ENCODE measurements at places on chromosomes 1 and 21.
A peak's percentile ranks its signal among the peaks of the same experiment; 100 is the strongest.

DNA sequence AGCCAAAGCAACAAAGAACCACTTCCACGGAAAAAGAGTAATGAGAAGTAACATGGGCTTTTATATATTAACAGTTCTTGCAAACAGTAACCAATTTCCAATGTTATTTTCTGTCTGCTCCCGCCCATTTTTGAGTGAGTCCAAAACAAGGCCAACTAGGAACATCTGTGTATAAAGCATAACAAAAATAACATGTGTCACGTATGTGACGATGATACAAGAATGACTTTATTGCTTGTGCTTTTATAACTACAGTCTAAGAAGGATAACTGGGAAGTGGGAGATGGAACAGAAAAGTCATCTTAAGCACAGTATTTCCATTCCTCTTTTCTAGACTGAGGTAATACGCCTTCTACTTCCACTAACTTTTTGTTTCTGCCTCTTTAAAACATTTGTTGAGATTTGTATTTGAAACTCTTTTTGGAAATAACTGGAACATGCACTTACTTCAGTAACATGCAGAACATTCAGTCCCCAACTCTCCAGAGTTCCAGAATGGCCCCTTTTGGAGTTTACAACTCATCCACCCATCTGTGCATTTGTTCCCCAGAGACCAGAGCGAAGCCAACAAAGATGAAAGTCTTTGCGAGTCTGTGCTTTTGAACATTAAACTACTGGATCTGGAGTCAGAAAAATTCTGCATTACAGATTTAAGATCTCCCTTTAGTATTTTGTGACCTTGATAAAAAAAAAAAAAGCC, 143.0 kb upstream of the ZRANB2 start:
- DNase-seq: no peak

DNA sequence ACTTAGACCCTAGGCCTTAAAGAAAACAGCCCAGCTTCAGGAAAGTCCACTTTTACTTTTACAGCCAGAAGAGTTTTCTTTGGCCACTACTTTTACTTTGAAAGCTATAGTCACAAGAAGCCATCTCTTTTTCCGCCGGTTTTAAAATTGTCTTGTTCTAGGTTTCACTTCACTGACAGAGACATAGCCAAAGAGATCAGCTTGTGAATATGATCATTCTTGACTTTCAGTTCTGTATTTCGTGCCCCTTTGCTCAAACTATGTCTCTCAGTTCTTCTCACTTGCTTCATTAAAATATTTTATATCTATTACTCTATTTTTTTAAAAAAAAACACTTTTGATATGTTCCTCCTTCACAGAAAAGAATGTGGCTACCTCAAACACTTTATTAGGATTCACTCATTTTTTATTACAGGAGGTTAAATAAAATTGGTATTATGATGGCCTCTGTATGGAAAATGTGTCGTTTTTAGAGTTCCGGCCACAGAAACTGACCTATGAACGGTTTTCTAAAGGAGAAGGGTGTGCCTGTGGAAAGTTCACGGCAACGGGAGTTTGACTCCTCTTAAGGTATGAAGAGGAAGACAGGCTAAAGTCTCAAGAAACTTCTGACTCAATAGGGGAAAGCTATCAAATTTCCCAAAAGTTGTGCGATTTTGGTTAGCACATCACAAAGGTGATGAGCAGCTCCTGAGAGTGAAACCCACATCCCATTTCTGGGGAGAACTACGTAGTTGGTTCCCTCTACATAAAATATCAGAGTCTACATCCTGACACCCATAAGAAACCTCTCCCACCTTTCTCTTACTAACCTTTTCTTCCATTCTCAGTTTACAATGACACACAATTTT, 1.2 kb downstream of the MCOLN2 start:
- peak; percentile 4 for DNase-seq

- no peak for DNase-seq
Observed at GRCh38 chr1:175191659-175192058, 917 bp downstream of the KIAA0040 start.

DNA sequence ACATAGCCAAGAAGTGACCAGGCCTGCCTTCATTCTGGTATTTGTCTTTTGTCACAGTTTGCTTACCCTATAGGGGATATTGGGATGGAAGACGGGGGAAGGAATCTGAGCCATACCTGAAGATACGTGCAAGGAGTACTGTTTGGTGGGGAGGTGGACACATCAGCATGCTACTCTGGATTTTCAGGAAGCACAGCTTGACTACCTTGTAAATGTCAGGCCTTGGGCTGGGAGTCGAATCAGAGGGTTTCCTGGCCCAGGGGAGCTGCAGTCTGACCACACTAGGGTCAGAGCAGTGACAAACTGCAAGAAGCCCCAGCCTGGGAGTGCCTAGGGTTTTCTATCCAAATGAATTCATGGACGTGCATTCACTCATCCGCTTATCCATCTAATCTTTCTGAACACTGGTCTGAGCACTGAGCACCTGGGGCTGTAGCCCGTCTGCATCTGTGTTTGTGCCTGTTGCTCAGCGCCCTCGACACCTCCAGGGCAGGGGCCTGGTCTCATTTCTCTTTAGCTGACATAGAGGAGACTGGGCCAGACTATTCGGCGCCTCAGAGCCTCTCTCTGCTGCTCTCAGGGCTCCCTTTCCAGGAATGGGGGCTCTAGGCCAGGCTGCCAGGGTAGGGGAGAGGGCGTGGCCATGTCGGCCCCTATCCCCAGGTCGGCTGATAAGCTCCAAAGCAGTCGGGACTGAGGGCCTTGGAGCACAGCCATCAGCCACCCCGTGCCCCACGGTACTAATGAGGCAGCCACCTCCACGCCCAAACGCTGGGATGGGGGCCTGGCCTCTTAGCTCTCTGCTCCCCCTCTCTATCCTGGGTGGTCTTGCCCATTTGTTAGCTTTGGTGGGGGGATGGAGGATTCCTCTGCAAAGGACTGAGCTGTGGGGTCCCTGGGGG, 47.0 kb upstream of the SLC2A1 start:
- peak; percentile 12 for DNase-seq

GRCh38 chr1:162349635-162350330, 26.9 kb downstream of the SPATA46 start:
- DNase-seq: no peak

DNA sequence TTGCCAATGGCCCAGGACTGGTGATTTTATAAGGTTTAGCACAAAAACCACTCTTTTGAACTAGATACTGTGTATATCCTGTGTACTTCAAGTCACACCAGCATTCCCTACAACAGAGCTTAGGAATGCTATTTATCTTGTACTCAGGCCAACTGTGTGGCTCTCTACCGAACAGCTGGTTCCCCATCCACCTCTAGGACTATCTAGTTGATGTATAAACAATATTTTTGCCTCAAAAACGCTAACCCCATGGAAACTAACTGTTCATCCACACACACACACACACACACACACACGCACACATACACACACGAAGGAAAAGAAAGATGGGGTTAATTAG, 28.7 kb upstream of the SLC45A3 start:
- DNase-seq: peak; percentile 51

- DNase-seq: peak; percentile 67
Observed at GRCh38 chr1:213122514-213122929, 71.5 kb downstream of the RPS6KC1 start.

GRCh38 chr1:175220853-175221556, 28.4 kb upstream of the KIAA0040 start:
- no peak for DNase-seq

GRCh38 chr1:196558411-196558810, 49.8 kb downstream of the KCNT2 start:
- DNase-seq: no peak

GRCh38 chr1:117046781-117047180, 13.3 kb upstream of the TTF2 start:
- no peak for DNase-seq

- DNase-seq: no peak
Observed at GRCh38 chr1:154454386-154455120, 47.5 kb upstream of the TDRD10 start.

- DNase-seq: no peak
Observed at GRCh38 chr1:102241431-102242338, 245.0 kb upstream of the OLFM3 start.

DNA sequence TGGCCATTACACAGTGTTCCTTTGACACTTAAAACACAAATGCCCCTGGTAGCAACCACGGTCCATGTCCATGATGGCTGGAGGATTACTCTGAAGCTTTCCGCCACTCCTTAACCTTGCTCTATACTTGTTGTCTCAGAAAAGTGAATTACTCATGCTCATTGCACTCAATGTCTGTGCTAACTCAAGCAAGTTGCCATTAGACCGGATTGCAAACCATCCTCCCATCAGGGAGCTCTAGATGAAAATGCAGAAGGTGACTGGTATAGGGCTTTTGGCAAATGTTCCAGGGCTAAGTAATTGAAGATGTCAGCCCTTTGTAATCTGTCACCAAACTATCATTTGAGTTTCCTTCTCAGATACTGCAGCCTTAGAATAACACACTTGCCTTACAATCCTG, 1288.3 kb upstream of the B3GALT2 start:
- no peak for DNase-seq

DNA sequence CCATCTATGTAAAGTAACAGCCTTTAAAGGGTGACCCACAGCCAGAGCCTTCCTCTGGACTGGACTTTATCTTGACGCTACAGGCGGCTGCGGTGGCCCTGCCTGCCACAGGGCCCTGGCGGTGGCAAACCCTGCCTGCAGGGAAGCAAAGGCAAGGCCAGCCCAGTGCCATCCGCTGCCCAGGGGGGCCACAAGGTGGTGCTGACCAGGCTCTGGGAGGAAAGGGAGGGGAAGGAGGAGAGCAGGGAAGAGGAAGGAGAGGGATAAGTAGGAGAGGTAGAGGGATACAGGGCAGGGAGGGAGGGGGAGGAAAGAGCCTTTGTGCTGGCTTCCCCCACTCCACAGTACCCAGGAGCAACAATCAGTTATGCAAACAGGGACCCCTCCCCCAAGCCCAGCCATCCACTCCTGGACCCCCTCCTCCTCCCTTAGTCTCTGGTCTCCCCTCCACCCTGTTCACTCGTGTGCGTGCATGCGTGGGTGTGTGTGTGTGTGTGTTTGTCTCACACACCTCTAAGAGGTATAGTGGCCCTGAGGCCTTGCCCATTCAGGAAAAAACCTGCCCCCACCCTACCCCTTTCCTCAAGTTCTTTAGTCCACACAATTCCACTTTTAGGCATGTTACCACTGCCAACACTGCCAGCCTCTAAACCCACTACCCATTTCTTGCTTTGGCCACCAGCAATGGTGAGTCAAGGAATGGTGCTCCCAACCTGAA, 30.3 kb downstream of the SSBP3 start:
- DNase-seq: no peak

- DNase-seq: no peak
Observed at GRCh38 chr1:230909974-230910754, 41.8 kb upstream of the C1orf198 start.

DNA sequence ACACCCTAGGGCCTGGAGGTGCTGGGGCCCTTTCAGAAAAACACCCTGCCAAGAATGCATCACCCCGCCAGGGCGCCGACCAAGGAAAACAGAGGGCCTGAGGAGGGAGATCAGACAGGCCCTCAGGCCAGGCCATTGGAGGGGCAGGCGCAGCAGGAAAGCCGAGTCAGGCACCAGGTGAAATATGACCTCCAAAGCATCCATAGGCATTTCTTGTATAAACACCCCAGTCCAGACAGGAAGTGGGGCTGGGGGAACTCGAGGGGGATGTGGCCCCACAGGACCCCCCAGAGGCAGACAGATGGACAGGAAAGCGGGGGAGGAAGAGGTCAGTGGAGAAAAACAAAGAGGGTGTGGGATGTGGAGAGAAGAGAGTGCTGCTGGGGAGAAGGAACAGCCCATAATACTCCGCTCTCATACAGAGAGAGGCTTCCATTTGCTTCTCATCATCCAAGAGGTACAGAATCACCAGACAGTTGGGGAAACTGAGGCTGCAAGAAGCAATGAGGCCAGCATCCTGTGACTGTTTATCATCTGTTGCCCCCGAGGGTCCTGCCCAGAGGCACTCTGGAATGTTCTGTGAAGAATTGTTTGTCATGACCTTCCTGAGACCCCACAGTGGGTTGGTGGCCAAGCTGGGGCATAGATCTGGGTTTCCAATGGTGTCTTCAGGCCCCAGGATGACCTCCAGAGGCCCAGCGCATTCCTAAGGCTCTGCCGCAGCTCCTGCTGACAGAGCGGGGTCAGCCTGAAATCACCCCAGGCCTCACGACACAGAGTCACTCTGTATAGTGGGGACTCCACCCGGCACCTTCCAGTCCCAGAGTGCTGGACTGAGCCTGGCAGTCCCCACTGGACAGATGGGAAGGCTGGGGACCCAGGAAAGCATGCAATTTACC, 18.0 kb downstream of the TRIM62 start:
- peak; percentile 53 for DNase-seq

GRCh38 chr1:3681898-3682806, 29.8 kb downstream of the TP73 start:
- DNase-seq: no peak

- no peak for DNase-seq
Observed at GRCh38 chr21:33300701-33301631, 23.8 kb upstream of the IFNAR1 start.

- no peak for DNase-seq
Observed at GRCh38 chr21:46636181-46636512, 673 bp downstream of the PRMT2 start.

DNA sequence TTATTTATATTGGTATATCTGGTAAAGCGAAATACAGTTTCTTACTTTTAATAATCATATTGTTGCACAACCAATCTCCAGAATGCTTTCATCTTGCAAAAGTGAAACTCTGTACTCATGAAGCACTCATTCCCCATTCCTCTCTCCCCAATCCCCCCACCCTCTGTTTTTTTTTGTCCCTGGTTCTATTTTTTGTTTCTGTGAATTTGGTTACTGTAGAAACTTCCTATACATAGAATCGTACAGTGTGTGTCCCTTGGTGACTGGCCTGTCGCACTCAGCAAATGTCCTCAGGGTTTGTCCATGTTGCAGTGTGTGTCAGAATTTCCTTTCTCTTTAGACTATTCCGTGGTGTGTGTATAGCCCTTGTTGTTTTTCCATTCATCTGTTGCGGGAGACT, 7.9 kb upstream of the NLRP3 start:
- peak; percentile 9 for DNase-seq

GRCh38 chr1:113042285-113043143, 30.5 kb upstream of the LRIG2 start:
- peak; percentile 85 for DNase-seq

DNA sequence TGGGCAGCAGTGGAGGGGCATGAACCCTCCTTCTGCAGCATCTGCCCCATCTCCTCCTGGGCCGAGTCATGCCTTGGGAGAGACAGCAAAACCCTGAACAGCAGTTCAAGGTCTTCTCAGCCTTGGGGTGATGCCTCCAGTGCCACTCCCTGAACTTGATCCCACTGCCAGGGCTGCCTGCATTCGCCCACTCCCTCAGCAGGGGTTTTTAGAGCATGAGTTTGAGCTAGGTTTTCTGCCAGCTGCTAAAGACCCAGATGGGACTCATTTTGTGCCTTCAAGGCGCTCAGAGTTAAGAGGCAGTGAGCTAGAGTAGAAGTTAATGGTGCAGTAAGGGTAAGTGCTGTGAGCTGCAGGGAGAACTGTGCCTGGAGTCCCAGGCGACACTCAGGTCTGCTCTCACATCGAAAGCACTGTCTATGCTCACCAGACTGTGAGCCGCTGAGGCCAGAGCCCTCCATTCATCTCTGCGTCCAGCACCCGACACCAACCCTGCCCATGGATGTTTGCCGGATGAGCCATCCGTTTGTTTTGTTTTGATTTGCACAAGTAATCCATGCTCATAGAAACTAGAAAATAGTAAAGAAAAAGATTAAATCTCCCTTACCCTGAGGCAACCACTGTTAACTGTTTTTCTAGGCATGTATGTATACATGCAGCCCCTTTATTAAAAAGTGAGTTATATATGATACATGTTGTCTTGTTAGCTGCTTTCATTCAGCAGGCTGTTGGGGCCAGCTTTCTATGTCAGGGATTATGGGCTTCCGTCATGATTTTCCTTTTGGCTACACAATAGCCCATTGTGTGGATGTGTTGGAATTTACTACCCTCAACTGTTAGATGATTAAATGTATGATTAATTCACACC, 67.8 kb downstream of the VPS26C start:
- DNase-seq: no peak
